Activated T-cell treated with anti-CD3 and anti-CD28 coated beads for 4 hours (primary cell): ENCODE measurements at places on chromosomes 13 and 19.

DNA sequence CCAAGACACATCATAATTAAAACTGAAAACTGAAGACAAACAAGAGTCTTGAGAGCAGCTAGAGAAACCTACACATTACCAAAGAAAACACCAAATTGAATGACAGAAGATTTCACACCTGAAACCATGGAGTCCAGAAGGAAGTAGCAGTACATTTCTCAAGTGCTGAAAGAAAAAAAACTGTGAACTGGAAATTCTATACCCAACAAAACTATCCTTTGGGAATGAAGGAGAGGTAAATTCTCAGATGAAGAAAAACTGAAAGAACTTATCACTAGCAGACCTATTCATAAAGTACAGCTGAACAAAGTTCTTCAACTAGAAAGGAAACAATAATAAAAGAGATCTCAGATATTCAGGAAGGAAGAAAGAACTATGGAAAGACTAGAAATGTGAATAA is 198.7 kb upstream of the ZNF507 start:
- DNase-seq: no peak

DNA sequence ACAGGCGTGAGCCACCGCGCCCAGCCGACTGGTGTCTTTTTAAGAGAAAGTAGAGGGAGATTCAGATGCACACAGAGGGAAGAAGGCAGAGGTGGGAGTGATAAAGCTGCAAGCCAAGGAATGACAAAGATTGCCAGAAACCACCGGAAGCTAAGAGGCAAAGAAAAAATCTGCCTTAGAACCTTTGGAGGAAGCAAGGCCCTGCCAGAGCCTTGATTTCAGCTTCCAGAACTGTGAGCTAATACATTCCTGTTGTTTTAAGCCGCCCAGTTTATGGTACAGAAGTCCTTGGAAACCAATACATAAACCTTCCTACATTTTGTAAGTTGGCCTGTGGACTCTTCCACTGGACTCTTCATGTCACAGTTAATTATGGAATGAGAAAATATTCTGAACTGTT is 71.7 kb upstream of the SOX21 start:
- no peak for DNase-seq

- DNase-seq: no peak
These were observed 46.4 kb downstream of the SOX1 start for GRCh38 chr13:112113348-112113747.

- DNase-seq: no peak
These were observed 3.4 kb downstream of the FGF22 start for GRCh38 chr19:642767-643727.

- no peak for DNase-seq
These were observed 8.3 kb upstream of the PNMA8B start for GRCh38 chr19:46503848-46504453.

DNA sequence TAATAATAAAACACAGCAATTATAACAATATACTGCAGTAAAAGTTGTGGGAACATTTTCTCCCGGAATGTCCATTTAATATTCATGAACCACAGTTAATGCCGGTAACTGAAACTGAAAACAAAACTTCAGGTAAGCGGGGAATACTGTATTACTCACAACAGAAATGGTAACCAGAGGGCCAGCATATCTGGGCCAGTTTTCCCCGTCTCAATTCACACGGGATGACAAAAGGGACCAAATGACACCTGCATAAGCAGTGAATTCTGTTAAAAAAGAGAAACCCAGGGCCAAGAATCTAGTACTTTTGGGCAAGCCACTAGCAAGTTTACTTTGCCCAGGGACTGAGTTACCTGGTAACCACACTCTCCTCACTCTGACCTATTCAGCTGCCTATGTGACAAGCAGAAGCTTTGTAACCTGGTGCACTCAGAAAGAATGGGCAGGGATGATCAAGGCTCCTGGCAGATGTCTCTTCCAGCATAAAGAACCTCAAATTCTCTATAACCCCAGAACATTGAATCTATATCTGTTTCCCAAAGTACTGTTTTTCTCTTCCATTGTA is 1171.2 kb downstream of the DIAPH3 start:
- no peak for DNase-seq

DNA sequence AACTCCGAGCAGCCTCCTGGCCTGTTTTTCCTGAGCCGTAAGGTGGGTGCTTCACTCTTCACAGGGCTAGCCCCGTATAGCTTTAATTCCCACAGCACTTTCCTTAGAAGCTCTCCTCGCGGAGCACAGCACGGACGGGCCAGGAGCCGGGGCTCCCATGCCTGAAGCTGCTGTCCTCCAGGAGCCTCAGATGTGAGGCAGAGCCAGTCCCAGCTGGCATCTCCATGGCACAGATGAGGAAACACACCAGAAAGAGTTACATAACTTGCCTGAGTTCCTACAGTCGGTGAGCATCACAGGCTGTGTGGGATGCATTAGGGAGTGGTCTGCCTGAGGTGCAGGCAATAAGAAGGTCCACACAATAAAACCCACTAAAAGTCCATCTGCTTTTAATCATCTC is 118.5 kb downstream of the ATP8A2 start:
- DNase-seq: no peak

DNA sequence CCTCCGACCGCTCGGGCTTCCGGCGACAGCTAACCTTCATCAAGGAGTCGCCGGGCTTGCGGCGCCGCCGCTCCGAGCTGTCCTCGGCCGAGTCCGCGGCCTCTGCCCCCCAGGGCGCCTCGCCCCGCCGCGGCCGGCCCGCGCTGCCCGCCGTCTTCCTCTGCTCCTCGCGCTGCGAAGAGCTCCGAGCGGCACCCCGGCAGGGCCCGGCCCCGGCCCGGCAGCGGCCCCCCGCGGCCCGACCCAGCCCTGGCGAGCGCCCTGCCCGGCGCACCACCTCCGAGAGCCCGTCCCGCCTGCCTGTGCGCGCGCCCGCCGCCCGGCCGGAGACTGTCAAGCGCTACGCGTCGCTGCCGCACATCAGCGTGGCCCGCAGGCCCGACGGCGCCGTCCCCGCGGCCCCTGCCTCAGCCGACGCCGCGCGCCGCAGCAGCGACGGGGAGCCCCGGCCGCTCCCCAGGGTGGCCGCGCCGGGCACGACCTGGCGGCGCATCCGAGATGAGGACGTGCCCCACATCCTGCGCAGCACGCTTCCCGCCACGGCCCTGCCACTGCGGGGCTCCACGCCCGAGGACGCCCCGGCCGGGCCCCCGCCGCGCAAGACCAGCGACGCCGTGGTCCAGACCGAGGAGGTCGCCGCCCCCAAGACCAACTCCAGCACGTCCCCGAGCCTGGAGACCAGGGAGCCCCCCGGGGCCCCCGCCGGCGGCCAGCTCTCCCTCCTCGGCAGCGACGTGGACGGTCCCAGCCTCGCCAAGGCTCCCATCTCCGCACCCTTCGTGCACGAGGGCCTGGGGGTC is 9.6 kb downstream of the C19orf25 start:
- no peak for DNase-seq

GRCh38 chr19:51010066-51010795 is 8.8 kb upstream of the KLK8 start:
- DNase-seq: no peak

GRCh38 chr13:75334634-75335447 is 147.1 kb downstream of the TBC1D4 start:
- no peak for DNase-seq

GRCh38 chr19:7767487-7767886 is 4.4 kb downstream of the CLEC4M start:
- no peak for DNase-seq

DNA sequence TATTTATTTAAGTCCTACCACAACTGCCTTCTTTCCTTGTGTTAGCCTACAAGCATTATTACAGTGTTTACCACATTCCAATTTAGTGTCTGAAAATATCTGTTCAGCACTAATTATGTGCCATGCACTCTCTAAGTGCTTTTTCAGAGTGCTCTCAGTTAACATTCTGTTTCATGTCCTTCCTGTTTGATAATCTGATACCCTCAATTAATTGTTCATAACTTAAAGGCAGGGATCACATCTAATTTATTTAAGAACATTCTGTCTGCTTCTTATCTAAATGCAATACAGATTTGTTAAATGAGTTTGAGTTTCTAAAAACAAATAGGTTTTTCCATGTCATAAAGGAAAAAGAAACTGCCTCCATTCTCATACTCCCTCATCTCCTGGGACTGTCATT is 649.6 kb upstream of the ATXN8OS start:
- no peak for DNase-seq

DNA sequence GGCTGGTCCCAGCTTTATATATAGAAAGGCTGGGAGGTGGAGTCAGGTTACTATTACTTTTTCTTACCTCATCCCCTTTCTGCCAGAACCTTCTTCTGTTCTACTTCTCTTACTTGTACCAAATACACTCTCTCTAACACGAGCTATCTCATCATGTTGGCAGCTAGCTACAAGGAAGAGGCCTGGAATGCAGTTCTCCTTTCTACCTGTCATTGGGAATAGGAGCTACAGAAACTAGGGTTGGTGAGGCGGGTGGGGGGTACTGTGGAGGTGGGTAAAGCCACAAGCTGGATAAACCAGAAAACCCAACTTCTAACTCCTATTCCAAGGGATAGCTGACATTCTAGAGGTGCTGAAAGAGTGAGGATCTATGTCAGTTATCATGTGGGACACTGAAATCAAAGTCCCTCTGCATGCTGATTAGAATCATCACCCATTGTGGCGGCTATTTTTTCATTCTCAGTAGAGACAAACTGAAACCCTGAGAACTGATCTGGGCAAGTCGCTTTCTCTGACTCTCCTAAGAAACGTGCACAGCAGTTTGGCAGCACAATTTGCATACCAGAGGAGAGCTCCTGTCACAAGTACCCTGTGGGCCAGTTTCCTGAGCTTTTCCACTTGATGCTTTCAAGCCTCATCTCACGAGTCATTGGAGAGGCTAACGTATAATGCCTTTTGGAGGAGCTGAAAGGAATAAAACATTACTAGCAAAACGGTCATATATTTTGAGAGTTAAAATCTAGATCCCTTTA is 358.1 kb downstream of the ENOX1 start:
- DNase-seq: no peak

GRCh38 chr19:2668175-2668763 is 34.2 kb downstream of the GNG7 start:
- no peak for DNase-seq

- DNase-seq: no peak
These were observed 176.5 kb downstream of the NUFIP1 start for GRCh38 chr13:44812818-44813217.

DNA sequence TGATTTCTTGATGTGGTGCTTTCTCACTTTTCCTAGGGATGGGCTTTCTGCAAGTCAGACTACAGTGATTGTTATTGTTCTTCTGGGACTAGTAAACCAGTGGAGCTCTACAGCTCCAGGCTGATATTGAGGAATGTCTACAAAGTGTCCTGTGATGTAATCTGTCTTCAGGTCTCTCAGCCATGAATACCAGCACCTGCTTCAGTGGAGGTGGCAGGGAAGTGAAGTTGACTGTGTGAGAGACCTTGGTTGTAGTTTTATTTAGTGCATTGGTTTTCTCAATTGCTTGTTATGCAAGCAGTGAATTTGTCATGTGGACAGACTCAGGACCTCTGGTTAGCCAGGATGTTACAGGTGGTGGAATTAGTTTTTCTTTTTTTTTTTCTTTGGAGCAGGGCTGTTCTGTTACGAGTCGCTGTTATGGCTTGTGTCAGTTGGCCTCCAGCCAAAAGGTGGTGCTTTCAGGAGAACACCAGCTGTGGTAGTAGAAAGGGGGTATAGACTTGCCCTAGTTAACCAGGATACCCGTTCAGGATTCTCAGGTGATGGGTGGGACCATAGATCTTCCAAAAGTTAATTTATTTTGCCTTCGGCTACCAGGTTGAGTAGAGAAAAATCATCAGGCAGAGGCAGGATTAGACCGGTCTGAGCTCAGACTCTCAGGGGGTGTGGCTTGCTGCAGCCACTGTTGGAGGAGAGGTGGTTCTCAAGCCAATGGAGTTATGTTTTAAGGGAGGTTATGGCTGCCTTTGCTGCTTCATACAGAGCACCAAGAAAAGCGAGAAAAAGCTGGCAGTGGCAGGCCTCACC is 11.9 kb upstream of the ZNF675 start:
- DNase-seq: no peak

DNA sequence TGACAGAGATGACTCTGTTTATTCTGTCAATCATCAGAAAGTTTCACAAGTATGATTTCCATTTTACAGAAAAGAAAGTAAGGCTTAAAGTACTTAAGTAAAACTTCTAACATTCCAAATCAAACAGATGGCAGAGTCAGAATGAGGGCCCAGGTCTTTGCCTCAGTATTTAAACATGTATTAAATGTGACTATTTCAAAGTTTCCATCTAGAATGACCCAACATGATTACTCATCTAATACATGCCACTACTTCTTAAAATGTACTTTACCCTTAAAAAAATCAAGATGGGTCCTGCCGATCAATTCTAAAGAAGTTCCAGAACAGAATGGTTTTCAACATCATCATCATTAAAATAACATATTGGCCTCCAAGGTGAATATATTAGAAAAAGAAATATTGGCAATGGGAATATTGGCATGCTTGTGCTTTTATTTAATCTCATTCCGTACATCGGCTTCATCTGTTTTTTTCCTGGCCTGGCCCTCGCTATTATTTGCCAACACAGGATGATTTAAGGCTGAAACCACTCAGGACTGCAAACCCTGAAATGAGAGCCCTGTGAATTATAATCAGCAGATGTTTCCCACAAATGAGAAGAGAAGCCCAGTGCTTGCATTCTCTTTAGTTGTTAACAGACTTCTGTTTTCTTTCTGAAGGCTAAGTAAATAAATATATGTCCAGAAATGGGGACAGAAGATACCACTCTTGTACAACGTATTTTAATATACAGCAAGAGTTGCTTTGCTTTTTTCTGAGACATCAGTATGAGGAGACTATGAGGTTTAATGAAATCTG is 340.0 kb downstream of the DNAJC15 start:
- DNase-seq: no peak

DNA sequence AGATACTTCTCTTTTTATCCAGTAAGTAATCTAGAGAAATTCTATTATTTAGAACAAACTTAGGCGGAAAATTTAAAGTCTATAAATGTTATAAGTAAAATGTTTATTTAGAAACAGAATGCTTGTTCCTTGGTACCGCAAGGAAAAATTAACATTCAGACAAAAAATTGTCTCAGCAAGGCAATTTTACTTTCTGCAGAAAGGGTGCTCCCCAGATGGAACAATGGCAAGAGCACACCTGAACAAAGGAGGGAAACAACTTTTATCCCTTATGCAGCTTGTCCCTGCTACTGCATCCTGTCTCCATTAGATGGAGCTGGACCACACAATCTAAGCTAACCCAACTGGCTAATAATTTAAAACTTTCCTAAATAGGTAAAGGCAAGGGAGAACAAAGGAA is 6.5 kb upstream of the ZNF708 start:
- no peak for DNase-seq

- DNase-seq: no peak
These were observed 31.1 kb downstream of the DNM2 start for GRCh38 chr19:10748927-10749434.

- DNase-seq: no peak
These were observed 27.7 kb downstream of the TMEM161A start for GRCh38 chr19:19110410-19111135.

DNA sequence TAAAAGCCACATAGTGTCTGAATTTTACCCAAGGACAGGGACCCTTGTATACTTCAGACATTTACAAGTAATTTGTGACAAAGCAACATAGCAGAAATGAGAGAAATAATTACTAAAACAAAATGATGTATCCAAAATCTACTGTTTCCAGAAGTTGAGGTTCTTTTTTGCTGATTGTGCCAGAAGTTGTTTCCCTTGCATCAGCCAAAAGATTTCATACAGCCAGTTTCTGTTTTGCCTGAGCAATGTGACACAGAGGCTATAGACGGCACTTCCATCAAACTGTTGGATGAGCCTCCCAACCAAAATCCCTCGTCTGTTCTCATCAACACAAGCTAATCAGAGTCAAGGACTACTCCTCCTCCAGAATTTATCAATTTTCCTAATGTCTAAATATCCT is 913.2 kb upstream of the GPC6 start:
- no peak for DNase-seq

- DNase-seq: no peak
These were observed 222.4 kb downstream of the NBEA start for GRCh38 chr13:35164324-35164932.
